ENCODE measurements at places on chromosomes 12 and 14. TPM values are rescaled to one million over a fixed set of nuclear protein-coding genes. Genes with fewer than 3 reads are reported as not detected.

Gene CD4
- 24.9 TPM for total RNA-seq

Gene ANO2
- 1.8 TPM for total RNA-seq

Gene SERPINA9
- not detected for total RNA-seq

Gene TOMM20L
- 0.58 TPM for total RNA-seq

Gene CCDC197
- total RNA-seq = not detected

Gene HAL
- total RNA-seq = not detected

Gene KRT82
- not detected for total RNA-seq

Gene KCNH3
- total RNA-seq = 0.22 TPM

Gene TEDC1
- total RNA-seq = 3.0 TPM

Gene EXOC3L4
- total RNA-seq = 2.0 TPM

Gene SLC17A8
- 0.52 TPM for total RNA-seq

Gene AQP5
- 0.25 TPM for total RNA-seq

Gene ASB8
- 50.9 TPM for total RNA-seq

Gene OR4K1
- total RNA-seq = not detected

Gene SERPINA4
- not detected for total RNA-seq

Gene GPRC5D
- not detected for total RNA-seq

Gene PLBD1
- total RNA-seq = 7.5 TPM

Gene FAM186B
- total RNA-seq = 1.5 TPM

Gene TDG
- 56.2 TPM for total RNA-seq

Gene HOXC5
- total RNA-seq = 0.86 TPM

Gene MUCL1
- not detected for total RNA-seq

Gene KRT73
- total RNA-seq = not detected

Gene OTX2
- not detected for total RNA-seq

Gene FAM90A1
- 0.36 TPM for total RNA-seq

Gene RNASE3
- not detected for total RNA-seq

Gene APOF
- total RNA-seq = not detected

Gene VASH1
- 21.1 TPM for total RNA-seq

Gene NOXRED1
- total RNA-seq = 0.35 TPM

Gene P2RX2
- total RNA-seq = not detected

Gene HOXC10
- 0.68 TPM for total RNA-seq

Gene IAPP
- total RNA-seq = not detected

Gene IPO8
- total RNA-seq = 31.4 TPM

Gene GLIPR1L2
- 0.63 TPM for total RNA-seq

Gene C12orf50
- total RNA-seq = 0.39 TPM

Gene GXYLT1
- total RNA-seq = 6.9 TPM

Gene OSGEP
- total RNA-seq = 57.2 TPM

Gene HECTD1
- 227 TPM for total RNA-seq

Gene TTC6
- total RNA-seq = not detected
